ENCODE measurements at places on chromosomes 5 and 9. TPM values are rescaled to one million over a fixed set of nuclear protein-coding genes. Genes with fewer than 3 reads are reported as not detected.
A peak's percentile ranks its signal among the peaks of the same experiment; 100 is the strongest.

GRCh38 chr5:8686707-8687106 lies 817.8 kb downstream of the MTRR start:
- DNase-seq: no peak

GRCh38 chr5:65808818-65809217 lies 86.8 kb downstream of the NLN start:
- DNase-seq: no peak

DNA sequence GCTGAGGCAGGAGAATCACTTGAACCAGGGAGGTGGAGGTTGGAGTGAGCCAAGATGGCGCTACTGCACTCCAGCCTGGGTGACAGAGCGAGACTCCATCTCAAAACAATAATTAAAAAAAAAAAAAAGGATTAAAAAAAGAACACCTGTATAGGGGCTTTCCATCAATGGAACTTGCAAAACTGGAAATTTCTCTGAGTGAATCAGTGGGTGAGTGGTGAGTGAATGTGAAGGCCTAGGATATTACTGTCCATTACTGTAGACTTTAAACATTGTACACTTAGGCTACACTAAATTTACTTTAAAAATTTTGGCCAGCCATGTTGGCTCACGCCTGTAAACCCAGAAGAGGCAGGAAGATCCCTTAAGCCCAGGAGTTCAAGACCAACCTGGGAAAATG lies 5.7 kb upstream of the RARS1 start:
- DNase-seq: no peak

DNA sequence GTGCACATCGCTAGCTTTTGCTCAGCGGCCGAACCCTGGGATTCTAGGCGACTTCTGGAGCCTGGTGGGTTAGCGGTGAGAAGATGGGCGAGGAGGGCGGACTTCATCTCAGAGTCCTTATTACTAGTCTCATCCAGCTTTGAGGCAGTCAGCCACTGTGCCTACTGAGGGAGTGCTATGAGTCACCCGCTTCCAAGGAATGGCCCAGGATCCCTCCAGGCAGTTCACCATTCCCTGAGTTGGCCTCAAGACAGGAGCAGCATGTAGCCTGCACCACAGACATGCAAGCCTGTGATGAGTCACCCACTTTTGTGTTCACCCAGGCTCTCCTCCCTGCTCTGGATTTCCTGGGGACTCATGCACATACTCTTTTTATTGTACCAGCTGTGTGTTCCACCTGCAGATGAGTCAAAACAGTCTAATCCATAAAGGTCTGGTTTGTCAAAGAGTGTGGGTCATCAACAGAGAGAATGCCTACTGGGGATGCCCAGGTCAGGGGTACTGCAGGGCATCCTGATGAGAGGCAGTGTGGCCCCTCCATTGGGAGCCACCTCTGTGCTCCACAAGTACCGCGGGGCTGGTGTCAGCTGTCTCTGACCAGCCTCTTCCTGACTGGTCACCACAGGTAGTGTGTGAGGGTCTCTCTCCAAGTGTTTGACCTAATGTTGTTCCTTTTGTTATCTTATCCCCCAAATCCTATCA lies 20.2 kb downstream of the SLC22A5 start:
- peak; percentile 100 for DNase-seq

GRCh38 chr5:15834596-15835245 lies 334.7 kb downstream of the FBXL7 start:
- peak; percentile 52 for DNase-seq

The AKNA gene
- total RNA-seq: 1.5 TPM

The EGFLAM gene
- total RNA-seq: 7.4 TPM
